Fibroblast of skin of left biceps (primary cell): ENCODE measurements at places on chromosomes 2 and 18.

DNA sequence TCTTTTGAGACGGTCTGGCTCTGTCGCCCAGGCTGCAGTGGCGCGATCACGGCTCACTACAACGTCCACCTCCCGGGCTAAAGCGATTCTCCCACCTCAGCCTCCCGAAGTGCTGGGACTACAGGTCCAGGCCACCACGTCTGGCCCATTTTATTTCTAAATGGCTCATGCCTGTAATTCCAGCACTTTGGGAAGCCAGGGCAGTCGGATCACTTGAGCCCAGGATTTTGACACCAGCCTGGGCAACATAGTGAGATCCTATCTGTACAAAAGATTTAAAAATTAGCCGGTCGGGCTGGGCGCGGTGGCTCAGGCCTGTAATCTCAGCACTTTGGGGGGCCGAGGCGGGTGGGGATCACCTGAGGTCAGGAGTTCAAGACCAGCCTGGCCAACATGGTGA is 26.4 kb upstream of the EFHD1 start:
- DNase-seq: no peak

DNA sequence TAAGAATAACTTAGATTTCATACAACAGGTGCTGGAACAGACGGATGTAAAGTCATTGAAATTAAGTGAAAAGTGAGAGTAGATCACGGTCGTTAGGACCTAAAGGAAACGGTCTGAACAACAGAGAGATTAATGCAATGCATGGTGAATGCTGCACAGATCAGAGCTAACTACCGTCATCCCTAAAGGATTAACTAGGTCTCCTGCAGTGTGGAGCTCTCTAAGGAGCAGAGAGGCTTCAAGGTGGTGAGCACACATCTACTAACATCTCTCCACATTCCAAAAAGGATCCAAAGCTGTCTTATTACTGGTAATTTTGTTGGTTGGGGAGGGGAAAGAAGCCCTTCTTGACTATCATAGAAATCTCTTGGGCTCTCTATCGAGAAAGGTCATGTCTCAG is 75.3 kb downstream of the CABYR start:
- DNase-seq: no peak

DNA sequence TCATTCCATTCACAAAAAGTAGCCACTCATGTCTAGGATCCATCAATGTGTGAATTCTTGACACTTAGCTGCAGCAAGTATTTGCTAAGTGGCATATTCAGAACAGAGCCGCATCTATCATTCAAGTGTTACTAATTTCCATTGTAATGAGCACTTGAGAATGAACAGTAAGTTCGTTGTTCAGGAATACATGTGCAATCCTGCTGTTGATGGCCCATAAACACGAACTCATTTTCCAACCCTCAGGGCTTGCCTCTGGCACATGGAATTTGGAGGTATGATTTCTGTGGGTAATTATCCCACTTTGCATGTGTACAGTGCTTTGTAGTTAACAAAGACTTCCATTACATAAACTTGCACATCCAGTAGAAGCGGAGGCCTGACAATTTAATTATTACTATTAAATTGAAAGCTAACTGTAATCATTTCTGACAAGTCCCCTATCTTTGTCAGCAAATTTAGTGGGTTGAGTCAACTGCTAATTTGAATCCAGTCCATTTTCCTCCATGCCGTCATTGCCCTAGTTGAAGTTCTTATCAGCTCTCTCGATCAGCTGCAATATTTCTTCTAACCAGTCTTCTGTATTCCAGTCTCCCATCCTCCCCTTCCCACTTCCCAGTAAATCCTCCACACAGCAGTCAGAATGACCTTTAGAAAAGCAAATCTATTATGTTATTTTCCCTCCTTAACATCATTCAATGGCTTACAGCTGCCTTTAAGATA is 116.0 kb upstream of the AQP4 start:
- DNase-seq: no peak

DNA sequence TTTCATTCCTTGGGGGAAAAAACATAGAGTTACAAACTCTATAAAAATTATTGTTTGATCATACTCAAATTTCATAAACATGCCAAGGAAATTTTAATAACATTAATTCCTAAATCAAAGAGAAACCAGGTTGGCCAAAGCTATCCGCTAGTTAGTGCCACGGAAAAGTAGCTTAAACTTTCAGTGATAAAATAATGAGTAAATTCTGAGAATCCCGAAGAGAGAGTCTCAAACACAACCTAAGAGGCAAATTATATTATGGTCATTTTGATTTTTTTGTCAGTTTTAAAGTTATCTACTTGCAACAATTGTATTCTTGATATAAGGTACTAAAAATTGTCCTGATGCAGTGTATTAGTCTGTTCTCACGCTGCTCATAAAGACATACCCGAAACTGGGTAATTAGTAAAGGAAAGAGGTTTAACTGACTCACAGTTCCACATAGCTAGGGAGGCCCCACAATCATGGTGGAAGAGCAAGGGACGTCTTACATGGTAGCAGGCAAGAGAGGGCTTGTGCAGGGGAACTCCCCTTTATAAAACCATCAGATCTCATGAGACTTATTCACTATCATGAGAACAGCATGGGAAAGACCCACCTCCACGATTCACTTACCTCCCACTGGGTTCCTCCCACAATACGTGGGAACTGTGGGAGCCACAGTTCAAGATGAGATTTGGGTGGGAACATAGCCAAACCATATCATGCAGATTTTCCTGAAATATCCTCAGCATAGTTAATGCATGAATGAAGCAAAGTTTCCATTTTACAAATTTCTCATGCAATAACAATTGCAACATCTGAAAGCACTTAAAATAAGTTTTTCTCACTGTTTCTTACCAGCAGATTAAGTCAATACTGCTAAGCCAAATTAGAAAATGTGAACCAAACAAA is 205.9 kb upstream of the STK17B start:
- peak; percentile 57 for DNase-seq

DNA sequence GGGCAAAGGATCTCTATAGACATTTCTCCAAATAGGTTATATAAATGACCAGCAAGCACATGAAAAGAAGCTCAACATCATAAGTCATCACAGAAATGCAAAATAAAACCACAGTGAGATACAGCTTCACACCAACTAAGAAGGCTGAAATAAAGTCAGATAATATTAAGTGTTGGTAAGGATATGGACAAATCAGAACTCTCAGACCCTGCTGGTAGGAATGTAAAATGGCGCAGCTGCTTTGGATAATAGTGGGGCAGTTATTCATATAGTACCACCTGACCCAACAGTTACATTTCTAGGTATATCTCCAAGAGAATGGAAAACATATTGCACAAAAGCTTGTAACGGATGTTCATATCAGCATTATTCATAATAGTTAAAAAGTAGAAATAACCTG is 14.0 kb downstream of the EPB41L5 start:
- DNase-seq: no peak

GRCh38 chr2:172924097-172924660 is 151.5 kb upstream of the MAP3K20 start:
- DNase-seq: no peak

DNA sequence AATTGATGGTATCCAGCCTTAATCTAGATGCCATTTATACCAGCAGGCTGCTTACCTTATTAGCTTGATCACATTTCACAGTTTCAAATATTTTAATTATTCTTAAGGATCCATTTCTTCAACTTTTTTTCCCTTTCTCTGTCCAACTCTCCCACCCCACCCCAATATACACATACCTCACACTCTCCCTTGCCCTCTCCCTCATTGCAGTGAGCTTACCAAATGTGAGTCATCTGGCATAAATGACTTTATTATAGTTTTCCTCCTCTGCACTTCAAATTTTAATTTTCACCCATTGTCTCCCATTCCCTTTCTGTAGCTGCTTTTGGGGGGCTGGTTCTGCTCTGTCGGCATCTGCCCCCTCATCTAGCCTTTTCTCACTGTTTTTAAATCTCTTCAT is 12.9 kb downstream of the HTR2B start:
- DNase-seq: no peak

- no peak for DNase-seq
Measured at GRCh38 chr2:210584834-210585233, 28.4 kb downstream of the CPS1 start.

DNA sequence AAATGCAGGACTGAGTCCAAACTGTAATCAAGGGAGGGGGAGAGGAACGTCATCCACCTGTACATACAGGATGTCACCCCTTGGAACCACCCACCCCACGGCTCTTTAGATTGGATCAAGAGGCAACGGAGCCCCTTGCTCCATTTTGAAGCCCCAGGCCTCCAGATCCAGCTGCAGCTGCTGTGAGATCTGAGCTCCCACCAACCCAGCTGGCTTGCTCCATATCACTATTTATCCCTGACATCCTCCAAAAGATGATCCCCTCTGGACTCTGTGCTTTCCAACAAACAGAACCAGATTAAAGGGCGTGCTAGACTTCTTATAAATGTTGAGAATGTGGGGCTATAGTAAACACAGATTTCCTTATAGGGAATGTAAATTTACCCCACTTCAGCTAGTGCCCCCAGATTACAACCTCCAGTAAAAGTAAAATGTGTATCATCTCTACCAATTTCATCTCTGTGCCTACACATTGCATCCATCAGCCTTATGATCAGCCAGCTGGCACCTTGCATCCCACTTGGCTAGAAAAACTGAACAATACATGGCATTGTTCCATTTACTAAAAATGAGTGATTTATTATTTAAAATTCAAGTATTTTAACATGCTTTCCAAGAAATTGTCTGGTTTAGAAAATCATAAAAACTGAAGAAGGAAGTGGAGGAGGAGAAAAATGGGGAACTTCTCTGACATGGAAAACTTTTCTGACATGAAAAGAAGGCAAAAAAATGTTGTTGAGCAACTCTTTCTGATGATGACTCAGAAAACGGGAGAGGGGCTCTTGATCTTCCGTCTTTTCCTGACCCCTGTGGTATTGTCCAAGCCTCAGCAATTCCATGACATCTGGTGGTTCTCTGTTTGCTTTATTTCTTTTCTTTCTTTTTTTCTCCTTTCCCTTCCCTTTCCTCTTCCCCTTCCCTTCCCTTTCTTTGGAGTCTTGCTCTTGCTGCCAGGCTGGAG is 262.6 kb upstream of the THUMPD2 start:
- peak; percentile 54 for DNase-seq

GRCh38 chr18:25229081-25229480 is 122.9 kb downstream of the ZNF521 start:
- DNase-seq: peak; percentile 70

GRCh38 chr2:218322768-218323525 is 30.6 kb upstream of the TMBIM1 start:
- peak; percentile 24 for DNase-seq

DNA sequence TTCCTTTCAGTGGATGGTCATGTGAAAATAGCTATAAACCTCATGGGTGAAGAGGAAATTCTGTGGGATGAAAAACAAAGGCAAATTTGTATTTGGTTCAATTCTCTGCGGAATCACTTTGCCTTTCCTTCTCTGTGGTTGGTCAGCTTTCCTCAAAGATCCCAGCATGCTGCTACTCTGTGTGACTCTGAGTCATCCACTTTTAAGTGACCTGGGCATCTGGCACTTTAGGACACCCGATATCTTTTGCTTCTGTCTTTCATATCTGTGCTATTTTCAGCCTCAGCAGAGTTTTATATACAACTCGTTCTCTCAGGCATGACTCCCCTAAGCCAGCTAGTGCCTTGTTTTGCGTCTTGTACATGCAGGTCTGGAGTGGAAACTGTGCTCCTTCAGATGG is 217.0 kb upstream of the PIEZO2 start:
- DNase-seq: no peak

GRCh38 chr18:46468426-46469180 is 188.4 kb downstream of the LOXHD1 start:
- DNase-seq: no peak

- no peak for DNase-seq
Measured at GRCh38 chr2:238906936-238907716, 59.2 kb downstream of the TWIST2 start.
